Tibial artery (tissue), 4 donors: ENCODE measurements at places on chromosomes 13 and 19.

GRCh38 chr19:45674946-45675345 is 6.9 kb downstream of the GIPR start:
- no peaks in the 10 kb centered on the region for H3K36me3 ChIP-seq
- DNase-seq, result no peak
- H3K27ac ChIP-seq, result no peak overlapping the region
- H3K4me3 ChIP-seq, result no peak overlapping the region
- H3K4me1 ChIP-seq, result peaks cover 20% of the 10 kb centered on the region

GRCh38 chr13:45195421-45195820 is 5.4 kb downstream of the KCTD4 start:
- no peak for DNase-seq
- no peaks in the 10 kb centered on the region for H3K4me1 ChIP-seq
- H3K4me3 ChIP-seq, result no peak overlapping the region
- H3K27ac ChIP-seq, result no peak overlapping the region
- H3K36me3 ChIP-seq, result no peaks in the 10 kb centered on the region

GRCh38 chr19:41264581-41265394 is 616 bp downstream of the HNRNPUL1 start:
- H3K27me3 ChIP-seq, result no peaks in the 10 kb centered on the region
- H3K4me3 ChIP-seq, result peak overlapping the region; percentile 78
- H3K27ac ChIP-seq, result peak overlapping the region; percentile 93
- peaks cover 37% of the 10 kb centered on the region for H3K36me3 ChIP-seq

- DNase-seq, result no peak
- no peaks in the 10 kb centered on the region for H3K4me1 ChIP-seq
- H3K4me3 ChIP-seq, result no peak overlapping the region
- H3K36me3 ChIP-seq, result no peaks in the 10 kb centered on the region
- H3K27me3 ChIP-seq, result no peaks in the 10 kb centered on the region
Observed at GRCh38 chr13:24033527-24034302, 126.8 kb upstream of the SPATA13 start.

GRCh38 chr13:24005755-24006281 is 108.5 kb upstream of the C1QTNF9B start:
- DNase-seq, result no peak
- no peaks in the 10 kb centered on the region for H3K27me3 ChIP-seq
- no peaks in the 10 kb centered on the region for H3K36me3 ChIP-seq
- H3K4me1 ChIP-seq, result no peaks in the 10 kb centered on the region

DNA sequence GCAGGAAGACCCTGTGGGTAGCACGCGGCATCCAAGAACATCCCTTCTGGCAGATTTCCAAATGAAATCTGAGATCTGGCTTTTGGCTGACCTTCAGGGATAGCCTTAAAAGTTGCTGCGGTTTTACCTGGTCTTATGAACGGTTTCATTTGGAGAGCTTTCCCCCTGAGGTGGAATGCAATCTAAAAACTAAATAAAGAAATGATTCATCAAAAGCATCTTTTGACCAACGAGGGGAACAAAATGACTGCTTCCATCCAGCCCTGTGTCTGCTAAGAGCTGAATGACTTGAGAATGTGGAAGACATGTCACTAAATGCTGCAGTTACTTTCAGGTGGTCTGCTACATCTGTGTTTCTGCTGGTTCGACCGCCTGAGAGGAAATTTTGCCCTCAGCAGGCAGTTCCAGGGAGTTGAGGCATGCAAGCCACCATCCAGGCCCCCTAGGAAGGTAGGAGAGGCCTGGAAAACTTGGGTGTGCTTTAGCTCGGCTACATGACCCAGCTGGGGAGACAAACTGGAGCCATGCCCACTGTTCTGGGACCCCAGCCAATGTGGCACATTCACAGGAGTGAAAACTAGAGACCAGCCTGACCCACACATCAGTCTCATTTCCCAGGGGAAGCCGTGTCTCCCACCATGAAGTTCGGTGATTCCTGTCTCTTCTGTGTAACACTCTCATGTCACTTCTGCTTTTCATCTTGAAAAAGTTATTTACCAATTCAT is 175.1 kb upstream of the KL start:
- H3K27ac ChIP-seq, result no peak overlapping the region
- no peak overlapping the region for H3K4me3 ChIP-seq

DNA sequence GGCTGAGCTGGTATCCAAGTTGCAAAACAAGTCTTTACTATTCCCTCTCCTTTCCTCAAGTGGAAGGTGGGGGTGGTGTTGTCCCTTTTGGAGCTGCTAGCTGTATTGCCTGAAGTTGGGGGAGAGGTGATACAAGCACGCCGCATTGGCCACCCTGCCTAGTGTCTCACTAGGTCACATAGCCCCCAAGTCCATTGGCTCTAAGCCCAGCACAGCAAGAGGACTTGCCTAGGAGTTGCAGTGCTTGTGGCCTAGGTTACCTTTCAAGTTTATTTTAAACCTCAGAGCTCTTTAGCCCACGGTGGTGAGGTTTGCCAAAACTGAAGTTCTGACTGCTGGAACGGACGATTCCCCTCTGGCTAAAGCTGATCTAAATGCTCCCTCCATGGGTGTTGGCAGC is 5.3 kb upstream of the DNAJC3 start:
- H3K4me1 ChIP-seq, result peaks cover 4% of the 10 kb centered on the region
- no peak overlapping the region for H3K4me3 ChIP-seq

DNA sequence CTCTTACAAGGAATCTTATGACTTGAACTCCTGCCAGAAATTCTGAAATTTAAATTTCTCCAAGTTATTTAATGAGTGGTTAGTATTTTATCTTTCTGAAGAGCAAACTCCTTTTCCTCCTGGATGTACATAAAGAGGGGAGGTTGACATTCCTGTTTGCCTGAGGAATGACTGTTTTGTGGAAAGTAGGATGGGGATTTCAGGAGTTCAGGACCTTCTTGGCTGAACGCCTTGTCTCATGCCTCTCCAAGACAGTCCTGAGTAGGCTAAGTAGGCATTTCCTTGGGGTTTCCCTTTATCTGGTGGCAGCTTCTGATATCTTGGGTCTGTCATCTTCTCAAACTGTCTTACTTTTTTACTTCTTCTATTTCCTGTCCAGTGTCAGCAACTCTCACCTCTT is 356.6 kb downstream of the TDRD3 start:
- H3K36me3 ChIP-seq, result no peaks in the 10 kb centered on the region
- H3K27ac ChIP-seq, result no peak overlapping the region
- no peaks in the 10 kb centered on the region for H3K27me3 ChIP-seq
- no peak for DNase-seq
- no peaks in the 10 kb centered on the region for H3K4me1 ChIP-seq
- H3K4me3 ChIP-seq, result no peak overlapping the region

GRCh38 chr13:110902370-110902769 is 12.5 kb downstream of the ANKRD10 start:
- no peak overlapping the region for H3K4me3 ChIP-seq
- H3K27me3 ChIP-seq, result no peaks in the 10 kb centered on the region
- no peak for DNase-seq
- no peak overlapping the region for H3K27ac ChIP-seq

GRCh38 chr19:31572102-31572975 is 223.1 kb upstream of the TSHZ3 start:
- no peaks in the 10 kb centered on the region for H3K4me1 ChIP-seq
- peak; percentile 35 for DNase-seq
- H3K27ac ChIP-seq, result no peak overlapping the region
- no peaks in the 10 kb centered on the region for H3K27me3 ChIP-seq
- H3K4me3 ChIP-seq, result no peak overlapping the region

GRCh38 chr13:51524312-51524711 is 60.0 kb upstream of the WDFY2 start:
- H3K27ac ChIP-seq, result no peak overlapping the region
- H3K4me3 ChIP-seq, result no peak overlapping the region
- DNase-seq, result no peak
- H3K4me1 ChIP-seq, result no peaks in the 10 kb centered on the region
- no peaks in the 10 kb centered on the region for H3K27me3 ChIP-seq

- DNase-seq, result no peak
- no peaks in the 10 kb centered on the region for H3K27me3 ChIP-seq
- no peak overlapping the region for H3K27ac ChIP-seq
- no peaks in the 10 kb centered on the region for H3K36me3 ChIP-seq
Observed at GRCh38 chr13:35763782-35764123, 287.3 kb upstream of the MAB21L1 start.
